ENCODE measurements at places on chromosomes 12 and 14.

GRCh38 chr14:53670701-53671100 lies 285.9 kb downstream of the BMP4 start:
- DNase-seq: peak; percentile 61

GRCh38 chr12:48069241-48069640 lies 36.6 kb downstream of the SENP1 start:
- no peak for DNase-seq

GRCh38 chr14:34935488-34935887 lies 47.3 kb upstream of the SRP54 start:
- no peak for DNase-seq

- DNase-seq: no peak
Observed at GRCh38 chr14:102901633-102902032, 20.8 kb upstream of the AMN start.

DNA sequence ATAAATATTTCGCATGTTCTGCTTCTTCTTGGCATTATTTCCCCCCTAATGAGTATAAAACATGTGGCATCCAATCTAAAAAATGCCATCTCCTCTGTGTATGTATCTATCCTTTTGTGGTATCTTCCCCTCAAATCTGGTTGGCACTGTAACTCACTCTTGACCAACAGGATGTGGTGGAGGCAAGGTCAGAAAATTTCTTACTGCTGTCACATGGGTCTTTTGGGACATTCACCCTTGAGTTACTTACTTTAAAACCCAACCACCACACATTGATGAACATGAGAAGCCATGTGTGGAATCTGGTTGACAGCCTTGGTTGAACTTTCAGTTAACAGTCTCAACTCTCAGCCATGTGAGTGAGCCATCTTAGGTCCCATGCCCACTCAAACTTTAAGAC lies 516.9 kb downstream of the SLC16A7 start:
- peak; percentile 4 for DNase-seq

Measured in A172 (cell line).